Cardiac septum (tissue), 1 donor: ENCODE measurements at places on chromosomes 12 and 14. TPM values are rescaled to one million over a fixed set of nuclear protein-coding genes. Genes with fewer than 3 reads are reported as not detected.

GRCh38 chr14:51922624-51923023 lies 62.2 kb downstream of the GNG2 start:
- no peak for DNase-seq

- DNase-seq = no peak
Observed at GRCh38 chr14:23376482-23377197, at the start of gene CMTM5. Gene CMTM5, plus strand, starts transcription at chr14:23377046. Its CDS starts 206 bp downstream, at chr14:23377252.

Gene ITFG2
- total RNA-seq = 13.9 TPM

GRCh38 chr14:94034886-94035285 lies 8.7 kb downstream of the OTUB2 start:
- DNase-seq = no peak

- DNase-seq = no peak
Observed at GRCh38 chr12:41264281-41264680, 76.2 kb downstream of the PDZRN4 start.

Gene NKX2-1
- not detected for total RNA-seq
